ENCODE measurements at places on chromosomes 16 and 17.

- no peak for DNase-seq
These were observed 5.9 kb upstream of the LYZL6 start for GRCh38 chr17:35949401-35949800.

GRCh38 chr17:51707216-51707615 lies 446.9 kb downstream of the UTP18 start:
- DNase-seq, result no peak

DNA sequence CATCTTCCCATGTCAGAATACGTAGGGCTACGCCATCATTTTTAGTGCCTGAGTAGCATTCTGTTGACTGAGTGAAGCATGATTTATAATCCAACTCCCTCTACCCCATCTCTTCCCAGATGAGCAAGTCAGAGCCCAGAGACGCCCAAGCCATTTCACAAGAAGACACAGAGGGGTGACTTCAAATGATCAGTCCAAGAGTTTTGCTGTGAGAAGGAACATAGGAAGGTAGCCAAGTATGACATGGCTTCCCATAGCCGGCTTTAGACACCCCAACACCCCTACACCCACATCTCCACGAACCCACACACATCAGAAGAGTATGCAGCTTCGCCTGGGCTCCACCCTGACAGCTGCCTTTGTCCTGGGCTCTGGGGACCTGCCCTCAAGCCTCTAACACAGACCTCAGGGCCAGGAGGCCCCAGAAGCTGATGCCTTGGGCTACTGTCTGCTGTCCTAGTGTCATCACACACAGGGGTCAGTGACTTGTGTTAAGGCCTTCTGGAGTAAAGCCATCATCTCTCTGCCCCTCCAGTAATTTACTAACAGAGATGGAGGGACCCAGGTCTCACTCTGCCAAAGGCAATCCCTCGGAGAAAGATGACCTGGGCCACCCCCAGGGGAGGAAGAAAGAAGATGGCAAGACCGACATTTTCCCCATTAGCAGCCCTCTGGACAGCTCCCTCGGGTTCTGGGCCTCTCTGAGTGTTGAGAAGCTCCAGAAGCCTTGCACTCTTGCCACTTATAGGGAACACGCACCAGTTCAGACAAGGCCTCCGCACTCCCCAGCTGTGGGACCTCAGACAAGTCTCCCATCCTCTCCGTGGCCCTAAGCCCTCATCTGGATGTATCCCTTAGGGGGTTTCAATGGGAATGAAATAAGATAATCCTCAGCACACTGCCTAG lies 38.7 kb upstream of the MRPS23 start:
- no peak for DNase-seq

- DNase-seq, result no peak
These were observed 10.7 kb downstream of the DLG4 start for GRCh38 chr17:7208754-7209460.

GRCh38 chr16:590188-590814 lies 435 bp downstream of the RAB40C start:
- DNase-seq, result no peak

DNA sequence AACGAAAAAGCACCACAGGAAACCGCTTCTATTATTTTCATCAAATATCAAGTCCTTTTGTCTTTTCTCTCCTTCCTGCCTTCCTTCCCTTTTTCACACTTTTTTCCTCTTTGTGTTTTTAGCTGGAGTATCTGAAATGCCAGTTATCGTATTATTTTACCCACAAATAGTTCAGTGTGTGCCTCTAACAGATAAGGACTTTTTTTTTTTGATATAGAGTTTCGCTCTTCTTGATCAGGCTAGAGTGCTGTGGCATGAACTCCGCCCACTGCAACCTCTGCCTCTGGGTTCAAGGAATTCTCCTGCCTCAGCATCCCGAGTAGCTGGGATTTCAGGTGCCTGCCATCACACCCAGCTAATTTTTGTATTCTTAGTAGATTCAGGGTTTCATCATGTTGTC lies 10.7 kb downstream of the DNAAF1 start:
- no peak for DNase-seq

- DNase-seq, result no peak
These were observed 1.2 kb downstream of the SLC9A5 start for GRCh38 chr16:67250045-67250327.

DNA sequence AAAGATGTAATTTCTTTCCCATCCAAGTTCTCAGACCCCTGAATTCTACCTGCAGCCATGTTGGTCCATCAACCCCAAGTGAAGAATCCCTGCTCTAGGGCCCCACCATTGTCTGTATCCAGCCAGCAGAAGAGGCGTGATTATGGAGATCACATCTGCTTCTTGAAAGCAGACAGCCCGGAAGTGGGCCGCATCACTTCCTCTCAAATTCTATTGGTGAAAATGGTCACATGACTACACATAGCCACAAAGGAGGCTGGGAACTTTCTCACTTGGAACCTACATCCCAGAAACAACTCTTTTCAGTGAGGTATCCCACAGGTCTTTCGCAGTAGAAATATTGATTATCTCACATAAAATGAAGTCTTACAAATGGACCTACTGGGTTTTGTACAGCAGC lies 40.1 kb downstream of the IL4R start:
- DNase-seq, result no peak

DNA sequence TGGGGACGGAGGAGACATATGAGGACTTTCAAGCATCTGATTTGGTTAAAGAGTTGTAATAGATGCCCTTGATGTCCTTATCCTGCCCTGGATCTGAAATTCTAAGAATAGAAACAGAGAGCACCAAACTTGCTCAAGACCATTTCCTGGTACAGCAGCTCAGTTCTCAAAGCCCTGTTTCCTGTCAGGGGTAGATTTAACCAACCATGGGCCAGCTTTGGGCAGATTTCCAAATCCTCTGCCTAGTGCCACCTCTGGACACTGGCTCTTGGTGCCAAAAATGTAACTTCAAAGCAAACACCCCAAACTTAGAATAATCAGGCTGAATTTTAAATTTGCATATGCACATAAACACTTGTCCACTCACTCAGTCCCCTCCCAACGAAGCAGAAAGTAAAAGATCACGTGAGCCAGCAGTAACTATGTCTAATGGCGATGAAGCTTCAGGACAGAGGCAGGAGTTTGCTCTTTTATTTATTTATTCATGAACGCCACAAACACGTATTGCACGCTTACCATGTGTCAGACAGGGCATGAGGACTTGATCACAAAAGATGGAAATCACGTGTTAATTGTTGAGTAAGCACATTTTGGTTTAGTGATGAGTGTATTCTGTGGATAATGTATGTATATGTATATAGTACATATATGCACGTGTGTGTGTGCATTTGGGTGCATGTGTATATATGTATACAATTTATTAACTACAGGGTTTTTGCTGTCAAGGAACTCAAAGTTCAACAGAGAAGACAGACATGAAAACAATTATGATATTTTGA lies 23.1 kb upstream of the SDK2 start:
- DNase-seq, result no peak

- no peak for DNase-seq
These were observed 21.5 kb upstream of the KIFC3 start for GRCh38 chr16:57823836-57824235.

GRCh38 chr17:77358801-77359200 lies 218.0 kb downstream of the SEC14L1 start:
- DNase-seq, result no peak

- DNase-seq, result no peak
These were observed 26.4 kb downstream of the CPD start for GRCh38 chr17:30405161-30405560.

- DNase-seq, result no peak
These were observed 596.6 kb upstream of the CDH5 start for GRCh38 chr16:65769776-65770438.

DNA sequence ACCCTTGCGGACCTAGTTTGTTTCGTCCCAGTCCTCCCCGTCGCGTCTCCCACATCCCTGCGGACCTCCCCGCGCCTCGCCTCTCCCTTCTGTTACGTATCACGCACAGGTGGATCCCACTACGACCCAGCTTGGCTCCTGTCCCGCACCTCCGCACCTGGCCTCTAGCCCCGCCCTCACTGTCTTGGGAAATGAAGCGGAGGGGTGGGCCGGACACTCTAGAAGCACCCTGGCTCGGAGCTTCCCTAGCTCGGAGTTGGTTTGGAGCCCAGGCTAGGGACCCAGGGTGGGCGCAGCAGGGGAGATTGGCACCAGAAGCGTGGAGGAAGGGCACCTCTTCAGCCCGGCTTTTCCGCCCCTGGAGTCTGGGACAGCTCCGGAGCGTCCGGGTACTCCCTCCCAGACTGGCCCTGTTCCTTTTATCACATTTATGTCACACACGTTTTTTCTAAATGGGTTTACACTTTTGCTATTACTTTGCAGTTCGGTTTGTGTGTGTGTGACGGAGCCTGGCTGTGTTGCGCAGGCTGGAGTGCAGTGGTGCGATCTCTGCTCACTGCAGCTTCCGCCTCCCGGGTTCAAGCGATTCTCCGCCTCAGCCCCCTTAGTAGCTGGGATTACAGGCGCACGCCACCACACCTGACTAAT lies 1.4 kb upstream of the CEMP1 start:
- no peak for DNase-seq

GRCh38 chr17:64736804-64737492 lies 74.8 kb upstream of the SMURF2 start:
- DNase-seq, result no peak

- no peak for DNase-seq
These were observed 57.8 kb downstream of the BMERB1 start for GRCh38 chr16:15492091-15492740.

GRCh38 chr17:34578016-34578415 lies 1.4 kb upstream of the TMEM132E start:
- DNase-seq, result no peak

GRCh38 chr17:56595831-56596690 lies 2.6 kb downstream of the NOG start:
- DNase-seq, result no peak

GRCh38 chr16:8589900-8590688 lies at the start of gene TMEM114:
TSS of gene TMEM114 (minus strand) at chr16:8590511. CDS start at chr16:8589838, 673 bp downstream.
- no peak for DNase-seq

DNA sequence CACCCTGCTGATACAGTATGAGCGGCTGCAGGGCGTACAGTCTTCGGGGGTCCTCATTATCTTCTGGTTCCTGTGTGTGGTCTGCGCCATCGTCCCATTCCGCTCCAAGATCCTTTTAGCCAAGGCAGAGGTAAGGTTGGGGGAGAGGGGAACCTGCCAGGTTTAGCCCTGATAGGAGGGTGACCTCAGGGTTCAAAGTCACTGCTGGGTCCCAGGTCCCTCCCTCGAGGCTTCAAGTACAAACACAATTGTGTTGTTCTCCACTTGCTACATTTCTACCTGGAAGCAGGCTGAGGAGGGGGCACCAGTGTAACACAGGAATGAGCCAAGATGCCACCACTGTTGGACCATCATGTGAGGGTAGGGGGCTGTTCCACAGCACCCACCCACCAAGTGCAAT lies 22.4 kb downstream of the ABCC3 start:
- DNase-seq, result no peak

DNA sequence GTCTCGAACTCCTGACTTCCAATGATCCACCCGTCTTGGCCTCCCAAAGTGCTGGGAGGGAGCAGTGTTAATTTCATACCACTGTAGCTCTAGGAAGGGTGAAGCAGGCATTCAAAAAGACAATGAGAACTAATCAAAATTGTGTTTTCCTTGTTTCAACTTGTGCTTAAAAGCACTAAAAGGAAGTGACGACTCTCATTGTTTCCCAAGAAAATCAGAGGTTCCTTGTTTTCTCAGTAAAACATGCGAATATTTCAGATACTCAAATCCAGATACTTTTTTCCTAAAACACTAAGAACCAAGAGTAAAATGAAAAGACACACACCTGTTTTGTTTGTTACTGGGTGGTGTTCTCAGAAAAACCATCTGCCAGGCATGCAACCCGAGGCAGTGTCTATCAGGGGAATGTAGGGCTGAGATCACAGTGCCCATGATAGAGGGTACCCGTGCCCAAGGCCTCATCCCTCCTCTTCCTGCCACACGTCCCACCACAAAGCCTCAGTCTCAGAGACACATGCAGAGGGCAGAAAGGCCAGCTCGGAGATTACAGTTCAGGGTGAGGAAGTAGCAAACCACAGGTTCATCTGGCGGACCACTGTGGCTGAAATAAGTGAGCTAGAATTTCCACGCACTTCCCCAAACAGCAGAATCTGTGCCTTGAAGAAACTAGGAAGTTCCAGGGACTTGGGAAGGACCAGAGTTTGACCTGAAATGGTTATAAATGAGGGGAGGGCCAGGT lies 33.7 kb downstream of the GINS3 start:
- no peak for DNase-seq

- no peak for DNase-seq
These were observed 28.3 kb downstream of the ARSG start for GRCh38 chr17:68319410-68320162.

DNA sequence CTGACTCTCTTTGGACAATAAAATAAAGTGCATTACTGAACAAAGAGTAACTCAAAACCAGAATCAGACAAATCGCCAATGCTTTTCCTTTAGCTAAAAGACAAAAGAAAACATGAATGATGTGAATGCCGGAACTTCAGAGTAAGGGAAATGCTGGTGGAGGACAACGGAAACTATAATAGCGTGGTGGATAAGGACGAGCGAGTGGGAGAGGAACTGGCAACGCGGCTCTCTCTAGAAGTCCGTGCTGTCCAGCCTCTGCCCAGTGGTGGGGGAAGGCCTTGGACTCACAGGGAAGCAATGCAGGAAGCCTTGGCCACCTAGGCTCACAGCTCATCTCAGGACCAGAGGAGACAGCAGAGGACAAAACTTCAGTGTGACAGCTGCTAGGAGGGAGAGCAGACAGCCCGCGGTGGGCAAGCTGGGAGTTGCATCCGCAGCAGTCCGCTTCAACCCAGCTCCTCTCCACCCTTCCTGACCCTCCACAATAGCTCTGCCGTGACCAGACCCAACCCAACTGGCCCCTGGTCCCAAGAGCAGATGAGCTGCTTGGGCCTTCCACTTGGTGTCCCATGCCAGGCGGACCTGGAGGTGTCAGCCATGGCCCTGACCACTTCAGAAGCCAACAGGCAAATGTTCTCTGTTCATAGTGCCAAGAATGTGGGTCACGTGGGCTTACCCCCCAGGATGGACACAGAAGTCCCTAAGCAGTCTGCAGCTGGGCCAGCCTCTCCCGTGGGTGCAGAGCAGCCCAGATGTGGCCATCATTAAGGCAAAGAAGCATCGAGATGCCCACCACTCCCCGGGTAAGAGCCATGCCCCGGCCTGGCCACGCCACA lies 5.3 kb upstream of the FAAP100 start:
- no peak for DNase-seq

- DNase-seq, result no peak
These were observed 43.5 kb downstream of the ABAT start for GRCh38 chr16:8717892-8718415.

- no peak for DNase-seq
These were observed at the start of gene FOXF1 for GRCh38 chr16:86510465-86511261. TSS of gene FOXF1 (plus strand) at chr16:86510527. CDS start at chr16:86510570, 43 bp downstream.

GRCh38 chr17:4248504-4249277 lies 15.1 kb downstream of the ANKFY1 start:
- DNase-seq, result no peak

Data from activated CD4-positive, CD25-positive, alpha-beta regulatory T cell treated with anti-CD3 and anti-CD28 coated beads, Interleukin-2, amount 50 U/mL, for 16 hours (primary cell).